Stimulated activated CD4-positive, alpha-beta T cell treated with anti-CD3 and anti-CD28 coated beads, Interleukin-15, amount 100 ng/mL, for 1 hour (primary cell): ENCODE measurements at places on chromosomes 6 and 20.

- DNase-seq = no peak
These were observed 587 bp upstream of the BTN3A1 start for GRCh38 chr6:26401389-26401986.

- no peak for DNase-seq
These were observed 988 bp downstream of the ECHDC1 start for GRCh38 chr6:127342296-127342945.

- no peak for DNase-seq
These were observed 56.6 kb downstream of the BPIFB1 start for GRCh38 chr20:33339515-33340058.

DNA sequence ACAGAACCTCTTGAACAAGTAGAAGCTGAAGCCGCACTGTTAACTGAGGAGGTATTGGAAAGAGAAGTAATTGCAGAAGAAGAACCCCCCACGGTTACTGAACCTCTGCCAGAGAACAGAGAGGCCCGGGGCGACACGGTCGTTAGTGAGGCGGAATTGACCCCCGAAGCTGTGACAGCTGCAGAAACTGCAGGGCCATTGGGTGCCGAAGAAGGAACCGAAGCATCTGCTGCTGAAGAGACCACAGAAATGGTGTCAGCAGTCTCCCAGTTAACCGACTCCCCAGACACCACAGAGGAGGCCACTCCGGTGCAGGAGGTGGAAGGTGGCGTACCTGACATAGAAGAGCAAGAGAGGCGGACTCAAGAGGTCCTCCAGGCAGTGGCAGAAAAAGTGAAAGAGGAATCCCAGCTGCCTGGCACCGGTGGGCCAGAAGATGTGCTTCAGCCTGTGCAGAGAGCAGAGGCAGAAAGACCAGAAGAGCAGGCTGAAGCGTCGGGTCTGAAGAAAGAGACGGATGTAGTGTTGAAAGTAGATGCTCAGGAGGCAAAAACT lies 40.1 kb downstream of the ZBTB2 start:
- DNase-seq = no peak

DNA sequence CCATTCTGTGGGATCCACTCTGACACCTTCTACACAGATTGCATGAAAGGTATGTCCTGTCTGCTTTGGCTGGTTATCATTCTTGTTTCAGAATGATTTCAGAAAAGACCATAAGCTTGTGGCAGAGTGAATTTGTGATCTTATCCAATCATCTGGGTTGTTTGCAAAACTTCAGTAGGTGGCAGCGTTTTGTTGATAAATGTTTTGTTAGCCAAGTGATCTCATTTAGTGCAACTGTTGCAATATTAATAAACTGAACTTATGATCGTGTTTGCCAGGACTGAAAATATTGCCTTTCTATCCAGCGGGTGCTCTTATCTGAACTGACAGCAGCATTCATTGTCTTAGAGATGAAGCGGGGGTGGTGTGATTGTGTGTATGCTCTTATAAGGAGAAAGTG lies 613.2 kb upstream of the NOX3 start:
- DNase-seq = no peak

- no peak for DNase-seq
These were observed 33.1 kb upstream of the TNFRSF21 start for GRCh38 chr6:47342824-47343223.

DNA sequence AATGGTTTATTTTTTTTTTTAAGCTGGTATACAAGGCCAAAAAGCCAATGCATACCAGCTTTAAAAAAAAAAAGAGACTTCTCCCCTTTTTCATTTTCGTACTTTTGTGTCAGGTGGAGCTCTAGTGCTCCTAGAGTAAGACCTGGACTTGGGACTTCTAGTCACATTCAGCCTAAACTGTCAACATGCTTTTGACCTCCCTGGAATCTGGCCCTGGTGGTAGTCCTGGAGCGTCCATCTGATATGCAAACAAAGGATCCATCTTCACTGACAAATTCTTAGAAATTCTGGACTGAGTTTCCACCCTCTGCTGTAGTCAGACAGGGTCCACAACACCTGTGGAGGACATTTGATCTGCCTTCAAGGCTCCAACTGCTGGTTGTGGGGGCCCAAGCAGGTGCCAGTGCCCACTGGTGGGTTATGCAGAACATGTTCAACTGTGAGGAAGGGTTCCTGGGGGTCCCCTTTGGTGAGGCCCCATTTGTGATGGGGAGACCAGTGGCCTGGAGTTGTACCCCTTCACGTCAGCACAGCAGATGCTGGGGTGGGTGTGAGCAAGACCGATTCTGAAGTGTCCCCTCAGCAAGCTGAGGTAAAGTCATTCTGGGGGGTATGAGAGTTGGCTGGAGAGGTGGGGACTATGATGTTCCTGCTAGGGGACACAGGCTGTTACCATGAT lies 12.6 kb upstream of the PCMTD2 start:
- no peak for DNase-seq

DNA sequence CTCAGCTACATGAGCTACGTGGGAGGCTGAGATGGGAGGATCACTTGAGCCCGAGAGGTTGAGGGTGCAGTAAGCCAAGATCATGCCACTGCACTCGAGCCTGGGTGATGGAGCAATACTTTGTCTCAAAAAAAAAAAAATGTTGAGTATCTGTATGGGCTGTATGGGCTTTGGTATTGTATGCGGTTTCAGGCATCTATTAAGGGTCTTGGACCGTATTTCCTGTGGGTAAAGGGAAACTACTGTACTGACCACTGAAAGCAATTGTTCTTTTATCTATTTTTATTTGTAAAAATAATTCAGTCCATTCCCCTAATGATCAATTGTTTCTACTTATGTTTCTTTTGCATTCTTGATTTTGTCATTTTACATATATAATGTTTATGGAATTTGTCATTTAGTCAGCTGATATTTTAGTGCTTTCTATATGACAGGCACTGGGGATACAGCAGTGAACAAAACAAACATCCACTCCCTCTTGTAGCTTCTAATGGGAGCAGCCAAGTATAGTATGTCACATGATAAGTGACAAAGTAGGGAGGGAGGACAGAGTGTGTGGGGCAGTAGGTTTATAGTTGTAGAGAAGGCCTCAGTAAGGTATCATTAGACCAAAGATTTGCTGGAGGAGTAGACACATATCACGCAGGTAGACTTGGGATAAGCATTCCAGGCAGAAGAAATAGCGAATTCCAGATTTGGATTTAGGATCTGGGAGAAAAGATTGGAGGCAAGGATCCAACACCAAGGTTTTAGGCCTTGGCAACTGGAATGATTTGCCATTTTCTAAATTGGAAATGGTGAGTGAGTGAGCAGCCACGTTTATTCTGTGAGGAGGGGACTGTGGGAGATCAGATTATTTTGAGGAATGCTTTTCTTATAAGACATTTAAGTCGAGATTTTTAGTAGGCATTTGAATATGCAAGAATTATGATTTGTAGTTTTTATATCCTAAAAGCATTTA lies 6.0 kb downstream of the PCMT1 start:
- DNase-seq = no peak

DNA sequence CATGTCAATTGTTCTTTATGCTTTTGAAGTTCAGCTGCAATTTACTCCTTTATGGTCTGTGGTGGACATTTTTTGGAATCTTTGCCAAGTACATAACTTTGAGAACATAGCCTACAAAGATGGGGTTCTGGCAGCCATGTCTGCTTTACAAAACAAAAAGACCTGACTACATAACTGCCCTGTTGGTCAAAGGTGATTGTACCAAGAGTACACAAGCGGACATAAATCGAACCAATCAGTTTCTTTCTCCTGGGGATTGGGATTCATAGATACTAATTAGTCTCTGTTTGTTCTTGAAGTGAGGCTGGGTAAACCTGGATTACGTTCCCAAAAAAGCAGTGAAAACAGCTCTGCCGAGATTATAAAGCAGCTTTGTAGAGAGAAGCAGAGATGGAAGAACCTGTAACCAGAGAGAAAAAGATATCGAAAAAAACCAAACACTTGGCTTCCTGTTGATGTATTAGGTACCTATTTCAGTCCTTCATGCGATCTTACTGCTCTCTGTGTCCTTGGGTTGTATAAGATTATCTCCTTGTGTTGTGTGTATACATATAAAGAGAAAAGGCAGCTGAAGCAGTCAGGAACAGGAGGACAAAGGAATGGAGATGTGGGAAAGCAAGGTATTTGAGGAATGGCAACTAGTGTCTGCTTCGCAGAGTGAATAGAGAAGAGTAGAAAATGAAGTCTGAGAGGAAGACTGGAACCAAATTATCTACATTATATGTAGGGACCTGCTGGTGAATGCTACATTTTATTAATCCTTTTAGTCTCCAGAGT lies 2.7 kb upstream of the ZFAND3 start:
- DNase-seq = no peak

GRCh38 chr20:10185741-10186558 lies 32.7 kb upstream of the SNAP25 start:
- DNase-seq = no peak

GRCh38 chr6:113414511-113414910 lies 442.6 kb upstream of the MARCKS start:
- no peak for DNase-seq

DNA sequence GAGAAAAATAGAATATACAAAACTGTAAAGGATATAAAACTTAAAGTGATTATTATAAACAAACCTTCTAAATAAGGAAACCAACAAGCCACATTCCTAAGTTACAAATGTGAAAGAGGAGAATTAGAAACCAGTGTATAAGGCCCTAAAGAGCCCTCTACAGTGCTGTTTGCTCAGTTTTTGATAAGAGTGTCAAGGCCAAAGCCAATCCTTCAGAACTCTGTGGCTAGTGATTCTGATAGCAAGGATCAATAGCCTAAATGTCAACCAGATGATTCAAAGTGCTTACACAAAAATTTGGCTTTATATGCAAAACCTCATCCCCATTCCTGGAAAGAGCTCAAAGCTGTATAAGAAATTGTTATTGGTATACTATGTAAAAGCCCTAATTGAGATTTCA lies 104.6 kb upstream of the HTR1E start:
- no peak for DNase-seq

DNA sequence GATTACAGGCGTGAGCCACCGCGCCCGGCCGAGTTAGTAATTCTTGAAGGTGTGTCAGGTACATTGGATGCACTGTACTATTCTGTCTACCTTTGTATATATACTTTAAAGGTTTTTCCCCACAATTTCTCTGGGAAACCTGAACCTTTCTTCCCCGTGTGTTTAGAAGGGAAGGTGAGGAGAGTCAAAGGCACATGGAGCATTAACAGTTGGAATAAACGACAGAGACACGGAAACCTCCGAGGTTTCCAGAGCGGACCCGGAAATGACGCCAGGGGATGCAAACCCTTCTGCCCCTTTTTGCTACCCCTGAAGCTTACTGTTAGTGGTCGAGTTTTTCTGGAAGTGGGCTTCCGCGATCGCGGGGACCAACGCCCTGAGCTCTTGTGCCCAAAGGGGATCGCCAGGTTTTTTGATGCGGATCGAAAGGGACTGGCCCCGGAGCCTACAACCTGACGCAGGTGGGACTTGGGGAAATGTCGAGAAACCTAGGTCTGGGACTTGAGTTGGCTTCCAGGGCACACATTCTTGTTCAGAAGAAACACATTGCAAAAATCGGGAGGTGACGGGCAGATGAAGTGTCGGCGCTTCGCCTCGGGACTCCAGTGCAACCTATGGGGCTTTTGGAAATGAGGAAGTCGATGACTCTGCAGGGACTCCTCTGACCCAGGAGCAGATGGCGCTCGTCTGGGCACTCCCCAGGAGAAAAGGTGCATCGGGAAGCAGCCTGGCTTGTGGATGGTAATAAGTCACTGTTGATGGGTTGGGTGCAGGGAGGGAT lies 218.2 kb downstream of the OR2B2 start:
- no peak for DNase-seq

DNA sequence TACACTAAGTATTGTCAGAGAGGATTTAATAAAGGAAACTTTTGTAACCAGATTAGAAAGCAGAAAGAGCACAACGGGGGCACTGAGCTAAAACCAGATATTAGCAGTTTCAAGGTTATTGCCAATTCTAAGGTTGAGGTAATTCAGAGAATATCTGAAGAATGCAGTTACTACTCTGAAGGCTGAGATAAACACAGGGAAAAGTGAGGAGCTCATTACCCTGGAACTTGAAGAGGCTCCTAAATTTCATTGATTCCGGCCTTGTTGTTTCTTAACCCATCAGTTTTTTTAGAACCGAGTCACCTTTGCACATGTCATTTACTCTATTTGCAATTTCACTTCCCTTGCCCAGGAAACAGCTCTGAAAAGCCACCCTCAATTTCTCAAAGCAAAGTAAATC lies 72.4 kb upstream of the BTBD3 start:
- DNase-seq = no peak

GRCh38 chr6:54463354-54464024 lies 155.2 kb downstream of the TINAG start:
- DNase-seq = no peak

DNA sequence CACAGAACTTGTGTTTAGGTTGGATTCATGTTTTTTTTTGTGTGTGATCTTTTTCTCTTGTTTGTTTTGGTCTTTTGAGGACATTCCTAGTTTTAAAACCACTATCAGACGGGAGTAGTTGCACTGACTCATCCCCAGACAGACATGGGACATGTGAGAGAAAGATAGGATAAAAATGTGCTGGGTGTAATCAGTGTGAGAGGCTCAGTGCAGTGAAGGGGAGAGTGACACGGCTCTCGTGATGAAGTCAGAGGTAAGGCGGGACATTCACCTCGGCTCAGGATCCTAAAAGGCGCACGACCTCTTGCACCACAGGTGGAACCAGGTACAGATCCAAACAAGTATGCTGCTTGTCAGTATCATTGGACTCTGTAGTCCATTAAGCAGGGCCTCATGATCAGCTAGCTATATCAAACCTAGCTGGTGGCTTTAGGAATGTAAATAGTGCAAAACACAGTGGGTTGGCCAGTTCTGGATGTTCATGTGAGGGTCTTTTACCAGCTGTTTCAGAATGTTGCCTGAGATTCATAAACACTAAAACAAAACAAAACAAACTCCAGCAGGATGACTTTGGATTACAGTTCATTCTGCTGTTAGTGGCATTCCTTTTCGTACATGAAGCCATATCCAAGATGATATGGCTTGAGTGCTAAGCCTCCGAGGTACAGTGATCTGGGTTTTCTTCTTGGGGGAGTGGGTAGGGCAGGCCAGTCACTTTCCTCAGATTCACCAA lies 18.0 kb downstream of the FOXO3 start:
- DNase-seq = no peak

DNA sequence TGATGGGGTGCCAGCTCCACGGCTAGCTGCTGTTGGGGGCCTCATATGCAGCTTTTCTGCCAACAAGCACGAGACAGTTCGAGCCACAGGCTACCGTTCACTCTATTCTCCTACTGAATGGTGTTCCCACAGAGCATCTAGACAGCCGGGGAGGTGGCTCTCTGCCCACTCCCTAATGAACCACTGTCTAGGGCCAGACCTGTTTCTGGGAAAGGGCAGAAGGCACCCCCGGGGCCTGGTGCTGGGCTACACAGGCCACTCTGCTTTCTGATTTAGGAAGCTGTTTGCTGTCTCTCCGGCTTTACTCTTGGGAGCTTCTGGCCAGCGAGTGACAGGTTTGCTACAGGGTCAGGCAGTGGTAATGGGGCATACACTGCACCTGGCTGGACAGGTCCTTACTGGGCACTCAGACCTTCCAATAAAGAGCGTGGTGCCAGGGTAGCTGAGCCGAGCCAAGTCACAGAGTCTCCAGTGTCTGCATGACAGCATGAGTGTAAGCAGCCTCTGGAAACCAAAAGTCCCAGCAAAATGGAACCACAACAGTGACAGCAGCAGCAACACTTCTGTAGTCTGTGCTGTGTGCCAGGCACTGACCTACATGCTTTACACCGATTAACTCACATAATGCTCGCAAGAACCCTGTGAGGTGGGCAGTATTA lies 8.4 kb downstream of the CCDC167 start:
- DNase-seq = no peak
